ENCODE measurements at places on chromosomes 7 and 10.

DNA sequence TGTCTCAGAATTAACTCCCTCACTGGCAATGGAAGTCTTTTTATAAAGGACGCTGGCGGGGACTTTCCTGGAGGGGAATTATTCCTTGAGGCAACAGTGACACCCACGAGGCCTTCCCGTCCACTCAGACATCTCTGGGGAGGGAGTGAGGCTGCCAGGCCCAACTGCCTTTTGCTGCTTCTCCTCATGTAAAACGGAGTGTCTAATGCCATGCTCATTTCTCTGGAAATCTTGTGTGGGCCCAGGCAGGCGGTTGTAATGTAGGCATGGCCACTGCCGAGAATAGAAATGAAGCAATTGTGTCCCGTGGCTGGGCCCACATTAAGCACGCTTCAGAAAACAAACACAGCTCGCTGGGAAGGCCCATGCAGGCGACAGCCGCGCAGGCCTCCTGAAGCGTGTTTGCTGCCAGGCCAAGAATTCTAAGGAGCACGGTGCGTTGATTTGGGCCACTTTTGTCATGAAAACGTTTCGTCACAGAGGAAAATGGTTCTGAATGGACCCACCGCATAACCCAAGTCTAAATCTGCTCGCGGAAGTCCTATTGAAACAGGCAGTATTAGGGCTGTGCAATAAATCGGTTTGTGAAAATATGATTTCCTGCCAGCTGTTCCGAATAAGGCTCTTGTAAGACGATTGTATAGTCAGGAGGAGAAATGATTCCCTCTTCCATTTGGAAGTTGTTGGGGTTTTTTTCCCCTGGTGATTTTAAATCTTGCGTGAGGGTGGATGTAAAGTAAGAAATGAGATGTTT is 104.2 kb upstream of the CHST15 start:
- DNase-seq: no peak

GRCh38 chr7:31982962-31983361 is 87.2 kb downstream of the PDE1C start:
- DNase-seq: no peak

DNA sequence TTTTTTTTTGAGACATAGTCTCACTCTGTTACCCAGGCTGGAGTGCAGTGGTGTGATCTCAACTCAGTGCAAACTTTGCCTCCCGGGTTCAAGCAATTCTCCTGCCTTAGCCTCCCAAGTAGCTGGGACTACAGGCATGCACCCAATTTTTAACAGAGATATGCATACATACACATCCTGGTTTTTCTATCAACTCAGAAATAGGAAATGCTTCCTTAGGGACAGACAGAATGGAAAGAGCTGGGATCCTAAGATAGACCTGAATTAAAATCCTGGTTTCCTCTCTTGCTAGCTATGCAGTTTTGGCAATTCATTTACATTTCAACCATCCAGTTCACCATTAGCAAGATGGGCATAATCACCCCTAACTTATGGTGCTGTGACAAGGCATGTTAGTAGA is 347.5 kb downstream of the GPAM start:
- DNase-seq: no peak

GRCh38 chr7:43516581-43517342 is 66.1 kb upstream of the STK17A start:
- DNase-seq: no peak

GRCh38 chr7:143389316-143390103 is 8.4 kb downstream of the ZYX start:
- DNase-seq: no peak

- DNase-seq: peak; percentile 14
Observed at GRCh38 chr7:152762056-152762455, 2.5 kb downstream of the ACTR3B start.

DNA sequence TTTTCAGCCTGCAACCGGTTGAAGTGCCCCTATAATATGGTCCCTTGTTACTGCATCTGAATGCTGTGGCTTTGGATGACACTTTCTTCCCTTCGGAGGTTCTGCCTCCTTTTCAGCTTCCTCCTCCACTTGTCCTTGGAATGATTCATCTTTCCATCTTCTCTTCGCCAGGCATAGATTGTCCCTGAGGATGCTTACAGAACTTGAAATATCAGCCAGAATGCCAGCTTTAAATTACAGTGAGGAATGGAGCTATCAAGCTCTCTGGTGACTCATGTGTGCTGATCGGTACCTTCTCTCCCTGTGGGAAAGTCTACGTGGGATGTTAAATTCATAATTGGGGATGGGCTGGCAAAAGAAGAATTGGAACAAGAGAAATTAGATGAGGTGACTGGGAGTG is 45.9 kb upstream of the PDK4 start:
- no peak for DNase-seq

GRCh38 chr10:132321726-132322125 is 10.3 kb upstream of the LRRC27 start:
- no peak for DNase-seq
